Cardiac muscle cell (in vitro differentiated cells and primary cell): ENCODE measurements at places on chromosomes 13 and 19. TPM values are rescaled to one million over a fixed set of nuclear protein-coding genes. Genes with fewer than 3 reads are reported as not detected.

The MIA gene
- not detected in 2 replicates for polyA plus RNA-seq

- DNase-seq = no peak
These were observed 9.7 kb upstream of the FEM1A start for GRCh38 chr19:4781801-4782200.

The GYS1 gene
- 175 and 195 TPM in 2 replicates for polyA plus RNA-seq

DNA sequence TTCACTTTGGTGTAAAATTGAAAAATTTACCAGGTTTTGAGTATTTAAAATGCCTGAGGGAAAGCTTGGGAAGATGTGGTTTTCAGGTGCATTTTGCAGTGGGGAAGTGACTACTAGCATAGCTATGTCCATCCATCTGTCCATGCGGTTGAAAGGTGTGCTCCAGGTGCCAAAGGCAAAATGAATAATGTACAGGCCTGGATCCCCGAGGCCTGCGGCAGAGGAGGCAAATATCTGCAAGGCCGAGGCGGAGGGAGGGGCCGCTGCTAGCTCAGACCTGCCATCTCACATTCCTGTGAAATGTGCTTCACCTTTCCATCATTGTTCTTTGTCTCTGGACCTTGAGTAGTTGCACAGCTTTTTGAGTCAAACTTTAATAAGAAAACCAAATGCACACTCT, 65.5 kb downstream of the ERCC5 start:
- no peak for DNase-seq

The CGB1 gene
- polyA plus RNA-seq = not detected in 2 replicates

The FCAR gene
- not detected in 2 replicates for polyA plus RNA-seq

The URAD gene
- not detected in 2 replicates for polyA plus RNA-seq

DNA sequence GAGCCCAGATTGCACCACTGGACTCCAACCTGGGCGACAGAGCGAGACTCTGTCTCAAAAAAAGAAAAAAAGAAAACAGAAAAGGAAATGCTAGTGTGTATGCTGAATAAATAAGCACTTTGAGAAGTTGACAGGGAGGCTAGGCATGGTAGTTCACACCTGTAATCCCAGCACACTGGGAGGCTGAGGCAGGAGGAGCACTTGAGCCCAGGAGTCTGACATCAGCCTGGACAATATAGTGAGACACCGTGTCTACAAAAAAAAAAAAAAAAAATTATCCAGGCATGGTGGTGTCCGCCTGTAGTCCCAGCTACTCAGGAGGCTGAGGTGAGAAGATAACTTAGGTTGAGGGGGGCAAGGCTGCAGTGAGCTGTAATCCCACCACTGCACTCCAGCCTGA, 19.1 kb upstream of the LDLR start:
- no peak for DNase-seq

GRCh38 chr13:56670563-56670962, 470.2 kb upstream of the PRR20A start:
- DNase-seq = no peak

The PRR36 gene
- polyA plus RNA-seq = 6.2 and 10.3 TPM in 2 replicates

- DNase-seq = no peak
These were observed 9.6 kb downstream of the MIR17HG start for GRCh38 chr13:91356919-91357612.

GRCh38 chr19:36460046-36460445, 29.3 kb downstream of the ZNF566 start:
- DNase-seq = no peak

The VAV1 gene
- polyA plus RNA-seq = not detected in 2 replicates

DNA sequence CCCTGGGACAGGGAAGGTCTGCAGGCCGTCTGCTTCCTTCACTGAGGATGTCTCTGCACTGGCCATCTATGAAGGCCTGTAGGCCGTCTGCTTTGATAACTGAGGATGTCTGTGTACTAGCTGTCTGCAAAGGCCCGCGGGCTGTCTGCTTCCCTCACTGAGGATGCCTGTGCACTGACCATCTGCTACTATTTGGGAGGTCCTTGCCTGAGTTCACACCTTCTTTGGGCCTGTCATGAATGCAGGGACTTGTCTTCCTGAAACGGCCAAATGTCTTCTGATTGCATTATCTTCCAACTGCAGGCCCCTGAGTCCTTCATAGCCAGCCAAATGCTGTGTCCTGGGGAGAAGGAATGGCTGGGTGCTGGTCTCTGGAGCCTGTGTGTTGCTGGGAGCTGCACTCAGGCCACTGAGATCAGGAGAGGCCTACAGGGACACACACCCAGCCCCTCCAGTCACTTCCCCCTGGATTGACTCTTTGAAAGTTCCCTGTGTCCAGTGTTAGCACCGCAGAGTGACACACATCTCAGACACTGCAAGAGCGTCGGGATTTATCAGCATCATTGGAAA, 72.9 kb downstream of the TEX29 start:
- no peak for DNase-seq

- peak; percentile 26 for DNase-seq
These were observed 76.1 kb upstream of the PCDH8 start for GRCh38 chr13:52924289-52925148.

DNA sequence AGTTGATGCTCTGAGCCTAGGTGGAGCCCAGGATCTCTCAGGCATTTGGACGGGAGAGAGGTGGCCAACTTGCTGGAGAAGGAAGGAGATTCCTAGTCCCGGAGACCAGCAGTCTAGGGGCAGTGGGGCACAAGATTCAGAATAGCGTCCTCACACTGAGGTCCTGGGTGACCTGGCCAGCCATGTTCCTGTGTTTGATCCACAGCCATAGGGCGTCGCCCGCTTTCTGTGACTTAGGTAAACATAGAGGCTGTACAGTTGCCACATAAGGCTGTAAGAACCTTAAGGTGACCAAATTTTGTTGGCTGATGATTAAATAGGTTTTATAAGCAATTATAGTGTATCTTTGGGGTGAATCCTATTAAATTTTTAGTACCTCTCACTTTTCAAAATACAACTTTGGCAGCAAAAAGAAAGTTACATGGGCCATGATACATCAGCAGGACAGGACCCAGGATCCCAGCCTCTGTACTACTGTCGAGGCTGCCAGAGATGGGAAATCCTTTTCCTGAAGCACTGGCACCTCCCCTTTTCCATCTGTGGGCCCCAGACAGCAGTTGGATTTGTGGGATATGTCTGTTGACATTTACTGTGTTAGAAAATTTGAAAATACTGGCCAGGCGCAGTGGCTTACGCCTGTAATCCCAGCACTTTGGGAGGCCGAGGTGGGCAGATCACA, 37.5 kb downstream of the TSSK6 start:
- no peak for DNase-seq

GRCh38 chr19:45217193-45217956, 27.8 kb downstream of the EXOC3L2 start:
- DNase-seq = peak; percentile 54

DNA sequence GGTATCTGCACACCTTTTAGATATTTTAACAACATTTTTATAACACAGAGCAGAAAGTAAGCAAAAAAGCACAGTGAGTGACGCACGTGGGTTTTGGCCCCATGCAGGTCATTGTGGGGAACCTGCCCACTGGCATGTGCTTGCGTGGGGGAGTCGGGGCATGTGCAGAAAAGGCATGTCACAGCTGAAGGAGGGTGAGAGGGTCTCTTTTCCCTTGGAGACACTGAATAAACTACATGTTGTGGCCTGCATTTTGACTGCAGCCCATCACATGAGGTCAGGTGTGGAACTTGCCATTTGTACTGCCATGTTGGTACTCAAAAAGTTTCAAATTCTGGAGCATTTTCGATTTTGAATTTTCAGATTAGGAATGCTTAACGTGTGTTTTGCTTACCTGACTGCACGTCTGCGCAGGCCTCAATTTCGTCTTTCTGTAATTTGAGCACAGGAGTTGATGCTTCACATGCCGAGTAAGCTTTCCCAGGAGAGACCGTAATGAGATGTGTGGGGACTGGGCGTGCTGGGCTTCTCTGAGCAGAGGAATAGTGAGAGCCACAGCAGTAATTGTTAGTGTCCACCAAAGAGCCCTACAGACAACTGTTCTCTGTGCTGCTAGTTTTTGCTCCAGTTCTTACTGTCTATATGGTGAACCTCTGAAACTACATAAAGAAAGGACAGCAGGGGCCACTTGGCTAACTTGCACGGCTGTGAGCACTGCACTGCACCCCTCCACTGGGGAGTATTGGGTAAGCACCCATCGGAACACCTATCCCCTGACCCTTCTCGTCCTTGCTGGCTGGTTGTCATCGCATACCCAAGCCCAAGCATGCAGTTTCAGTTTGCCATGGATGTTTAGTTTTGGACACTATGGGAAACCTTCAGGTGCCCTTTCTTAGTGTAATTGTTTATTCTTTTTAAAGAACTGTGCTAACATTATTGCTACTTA, 72.9 kb upstream of the GPR183 start:
- no peak for DNase-seq

- DNase-seq = no peak
These were observed 44.7 kb downstream of the CACNA1A start for GRCh38 chr19:13461536-13461935.

The ANKLE1 gene
- 1.1 and 3.3 TPM in 2 replicates for polyA plus RNA-seq

The C5AR1 gene
- not detected in 2 replicates for polyA plus RNA-seq
